LHCN-M2 (cell line): ENCODE measurements at places on chromosomes 2 and 18.

DNA sequence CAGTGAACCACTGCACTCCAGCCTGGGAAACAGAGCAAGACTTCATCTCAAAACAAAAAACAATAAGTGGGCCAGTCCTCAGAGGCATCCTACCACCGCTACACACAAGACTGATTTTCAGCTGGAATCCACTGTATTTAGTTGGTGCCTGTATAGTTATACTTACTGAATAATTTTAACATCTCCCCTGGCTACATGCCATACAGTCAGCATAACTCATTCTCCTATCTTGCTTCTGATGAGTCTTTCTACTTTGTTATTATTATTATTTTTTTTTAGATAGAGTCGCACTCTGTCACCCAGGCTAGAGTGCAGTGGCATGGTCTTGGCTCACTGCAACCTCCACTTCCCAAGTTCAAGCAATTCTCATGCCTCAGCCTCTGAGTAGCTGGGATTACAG, 19.9 kb upstream of the CAB39 start:
- DNase-seq = no peak

- no peak for DNase-seq
These were observed 73.2 kb upstream of the RAB6C start for GRCh38 chr2:129906139-129906860.

DNA sequence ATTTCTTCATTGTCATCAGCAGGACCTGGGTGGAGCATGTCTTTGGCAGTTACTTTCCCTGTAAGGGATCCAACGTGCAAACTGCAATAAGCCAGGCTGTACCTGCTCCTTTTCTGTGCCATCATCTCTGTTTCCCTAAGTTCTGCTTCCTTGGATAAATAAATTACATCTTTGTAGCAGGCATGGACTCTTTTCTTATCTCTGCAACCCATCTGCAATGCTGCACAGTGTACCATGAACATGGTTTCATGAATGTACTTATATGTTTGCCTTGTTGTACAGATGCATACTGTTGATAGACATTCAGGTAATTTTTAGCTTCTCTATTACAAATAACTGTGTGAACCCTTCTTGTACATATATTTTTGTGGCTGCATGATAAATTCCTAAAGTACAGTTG, 616.7 kb upstream of the PIK3C3 start:
- DNase-seq = no peak

GRCh38 chr2:228063558-228063957, 117.9 kb downstream of the SPHKAP start:
- no peak for DNase-seq

GRCh38 chr2:229104025-229104424, 167.1 kb downstream of the PID1 start:
- DNase-seq = no peak

DNA sequence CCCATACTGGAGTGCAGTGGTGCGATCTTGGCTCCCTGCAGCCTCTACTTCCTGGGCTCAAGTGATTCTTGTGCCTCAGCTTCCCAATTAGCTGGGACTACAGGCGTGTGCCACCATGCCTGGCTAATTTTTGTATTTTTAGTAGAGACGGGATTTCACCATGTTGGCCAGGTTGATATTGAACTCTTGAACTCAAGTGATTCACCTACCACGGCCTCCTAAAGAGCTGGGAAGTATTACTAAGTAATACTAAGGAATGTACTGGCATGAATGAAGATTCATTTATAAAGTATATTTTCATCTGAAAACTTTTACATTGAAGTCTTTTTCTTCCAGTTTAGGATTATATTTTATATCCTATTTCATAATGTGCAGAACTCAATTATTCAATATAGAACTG, 38.1 kb downstream of the NUP35 start:
- DNase-seq = peak; percentile 45

- DNase-seq = peak; percentile 61
These were observed 18.2 kb downstream of the SLC8A1 start for GRCh38 chr2:40433736-40434135.

DNA sequence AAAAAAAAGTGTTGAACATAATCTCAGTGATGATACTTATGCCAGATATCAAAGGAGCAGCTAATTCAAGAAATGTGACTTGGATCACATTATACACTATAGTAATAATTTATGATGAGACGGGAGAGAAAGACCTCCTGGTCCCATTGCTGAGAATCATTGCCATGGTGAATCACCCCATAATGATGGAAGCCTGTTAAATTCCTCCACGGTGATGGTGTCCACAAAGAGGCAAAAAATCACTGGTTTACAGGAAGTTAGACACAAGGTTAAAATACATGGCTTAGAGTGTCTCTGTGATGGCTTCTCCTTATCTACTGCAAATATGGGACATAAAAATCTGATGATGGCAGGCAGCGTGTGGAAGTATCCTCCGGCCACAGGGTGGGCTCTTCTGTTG, 210.0 kb downstream of the CDH2 start:
- DNase-seq = no peak

- no peak for DNase-seq
These were observed 59.2 kb downstream of the ADI1 start for GRCh38 chr2:3460156-3460555.

DNA sequence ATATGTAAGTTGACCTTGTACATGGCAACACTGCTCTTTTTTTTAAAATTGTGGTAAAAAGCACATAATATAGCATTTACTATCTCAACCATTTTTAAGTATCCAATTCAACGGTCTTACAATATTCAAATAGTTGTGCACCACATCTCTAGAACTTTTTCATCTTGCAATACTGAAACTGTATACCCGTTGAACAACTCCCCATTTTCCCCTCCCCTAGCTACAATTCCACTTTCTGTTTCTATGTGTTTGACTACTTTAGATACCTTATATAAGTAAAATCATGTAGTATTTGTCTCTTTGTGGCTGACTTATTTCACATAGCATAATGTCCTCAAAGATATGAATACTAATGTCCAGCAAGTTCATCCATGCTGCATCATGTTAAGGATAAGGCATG, 452.1 kb downstream of the TXNL1 start:
- no peak for DNase-seq

DNA sequence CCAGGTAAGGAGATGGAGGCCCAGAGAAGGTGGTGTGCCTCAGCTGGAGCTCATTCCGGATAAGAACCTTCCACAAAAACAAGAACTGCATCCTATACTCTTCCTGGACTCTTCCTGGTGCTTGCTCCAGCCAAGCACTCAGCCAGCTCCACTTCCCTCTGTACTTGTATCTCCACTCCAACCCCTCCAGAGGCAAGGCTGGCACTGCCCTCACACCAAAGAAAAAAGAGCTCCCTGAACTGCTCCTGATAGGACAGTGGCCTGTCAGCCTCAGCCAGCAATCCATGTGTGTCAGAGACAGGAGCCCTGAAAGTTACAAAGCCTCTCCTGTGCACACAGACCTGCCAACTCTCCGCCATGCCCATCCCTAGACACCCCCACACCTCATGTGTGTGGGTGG, 248.1 kb downstream of the CELF4 start:
- no peak for DNase-seq

GRCh38 chr2:3189076-3189591, 188.5 kb downstream of the EIPR1 start:
- no peak for DNase-seq

GRCh38 chr2:155298001-155298400, 599.5 kb downstream of the KCNJ3 start:
- no peak for DNase-seq

GRCh38 chr2:25349397-25349796, 7.7 kb upstream of the DNMT3A start:
- DNase-seq = peak; percentile 91

DNA sequence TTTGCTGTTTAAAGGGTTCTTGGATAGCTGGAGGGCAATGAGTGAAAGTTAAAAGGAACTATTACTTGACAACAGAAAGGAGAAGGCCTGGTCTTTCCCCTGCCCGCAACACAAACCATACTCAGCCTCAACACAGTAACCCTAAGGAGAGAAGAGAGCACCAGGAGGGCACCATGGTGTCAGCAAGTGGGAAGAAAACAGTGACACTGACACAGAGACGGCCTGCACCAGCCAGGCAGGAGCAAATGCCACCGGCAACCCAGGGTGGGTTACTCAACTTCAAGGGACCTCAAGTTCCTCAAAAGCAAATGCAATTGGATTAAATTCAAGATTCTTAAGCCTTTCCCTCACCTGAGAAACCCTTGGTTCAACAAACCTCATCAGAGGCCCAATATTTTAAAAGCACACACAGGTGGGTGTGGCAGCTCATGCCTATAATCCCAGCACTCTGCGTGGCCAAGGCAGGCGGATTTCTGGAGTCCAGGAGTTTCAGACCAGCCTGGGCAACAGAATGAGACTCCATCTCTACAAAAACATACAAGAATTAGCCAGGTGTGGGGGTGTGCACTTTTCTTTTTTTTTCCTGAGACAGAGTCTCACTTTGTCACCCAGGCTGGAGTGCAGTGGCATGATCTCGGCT, 52.3 kb downstream of the TFCP2L1 start:
- DNase-seq = no peak

- DNase-seq = no peak
These were observed 478.8 kb downstream of the ADCYAP1 start for GRCh38 chr18:1383465-1383864.

- DNase-seq = peak; percentile 58
These were observed 1.0 kb downstream of the ZDBF2 start for GRCh38 chr2:206275312-206276055.

- DNase-seq = peak; percentile 28
These were observed 200.0 kb downstream of the CCDC102B start for GRCh38 chr18:68997845-68998244.

DNA sequence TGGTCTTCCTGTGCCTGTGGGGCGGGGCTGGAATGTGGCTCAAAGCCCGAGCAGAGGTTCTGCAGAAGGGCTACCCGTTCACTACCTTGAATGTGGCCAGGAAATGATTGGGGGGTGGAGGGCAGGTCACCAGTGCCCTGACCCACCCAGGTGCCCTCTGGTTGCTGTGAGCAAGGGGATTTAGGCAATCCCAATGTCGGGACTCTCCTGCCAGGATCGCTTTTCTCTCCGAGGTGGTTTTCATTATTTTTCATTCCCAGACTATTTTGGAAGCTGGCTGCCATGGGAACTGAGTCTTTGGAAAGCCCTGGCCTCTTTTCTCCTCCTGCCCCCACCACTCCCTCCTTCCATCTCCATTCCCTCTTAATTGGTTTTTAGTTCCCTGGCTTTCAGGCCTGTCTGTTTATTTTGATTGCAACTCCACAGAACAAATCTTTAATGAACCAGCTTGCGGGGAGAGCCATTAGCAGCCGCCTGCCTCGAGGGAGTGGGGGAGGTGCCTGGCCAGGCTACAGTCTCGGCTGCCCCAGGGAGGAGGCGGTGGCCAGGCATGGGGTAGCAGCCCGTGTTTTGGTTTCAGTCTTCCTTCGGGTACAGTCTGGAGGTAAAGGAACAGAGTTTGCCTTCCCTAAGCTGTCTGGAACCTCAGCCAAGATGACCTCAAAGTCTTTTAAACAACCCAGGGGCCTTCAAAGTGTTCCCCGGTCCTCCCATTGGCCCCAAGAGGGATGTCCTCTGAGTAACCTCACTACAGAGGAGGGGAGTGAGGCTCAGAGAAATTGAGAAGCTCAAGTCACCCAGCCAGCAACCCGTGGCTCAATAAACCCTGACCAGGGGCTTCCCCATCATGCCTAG, 114.4 kb upstream of the HAAO start:
- no peak for DNase-seq

GRCh38 chr18:32668956-32669355, 103.9 kb downstream of the KLHL14 start:
- DNase-seq = no peak

- peak; percentile 50 for DNase-seq
These were observed 32.5 kb downstream of the CDC42EP3 start for GRCh38 chr2:37638973-37639372.

DNA sequence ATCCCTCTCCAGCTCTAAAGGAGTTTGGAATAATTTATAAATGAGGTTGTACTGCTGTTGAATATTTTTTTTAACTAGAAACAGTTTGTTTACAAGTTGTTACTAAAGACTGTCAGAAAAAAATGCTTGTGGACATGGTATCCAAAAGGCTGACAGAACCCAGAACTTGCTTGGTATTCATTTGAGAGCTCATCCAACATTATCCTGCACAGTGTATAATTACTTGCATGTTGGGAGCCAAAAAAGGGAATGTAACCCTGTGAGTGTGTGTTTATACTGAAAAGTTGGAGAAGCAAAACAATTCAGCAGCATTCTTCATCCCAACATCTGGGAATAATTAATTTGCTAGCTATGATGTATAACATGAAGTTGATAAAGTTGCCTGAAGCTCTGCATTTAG, 42.1 kb upstream of the EHBP1 start:
- DNase-seq = peak; percentile 32

DNA sequence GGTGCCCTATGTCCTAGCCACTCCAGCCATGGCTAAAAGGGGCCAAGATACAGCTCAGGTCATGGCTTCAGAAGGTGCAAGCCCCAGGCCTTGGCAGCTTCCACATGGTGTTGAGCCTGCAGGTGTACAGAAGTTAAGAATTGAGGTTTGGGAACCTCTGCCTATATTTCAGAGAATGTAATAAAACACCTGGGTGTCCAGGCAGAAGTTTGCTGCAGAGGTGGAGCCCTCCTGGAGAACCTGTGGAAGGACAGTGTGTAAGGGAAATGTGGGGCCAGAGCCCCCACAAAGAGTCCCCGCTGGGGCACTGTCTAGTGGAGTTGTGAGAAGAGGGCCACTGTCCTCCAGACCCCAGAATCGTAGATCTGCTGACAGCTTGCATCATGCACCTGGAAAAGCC, 74.1 kb downstream of the SMIM21 start:
- no peak for DNase-seq
